ENCODE measurements at places on chromosomes 13 and 19. TPM values are rescaled to one million over a fixed set of nuclear protein-coding genes. Genes with fewer than 3 reads are reported as not detected.

- H3K27ac ChIP-seq, result no peak within 1 kb of the TSS
- peaks cover 10% of the 10 kb centered on the region for H3K27me3 ChIP-seq
- no peaks in the 10 kb centered on the region for H3K36me3 ChIP-seq
- DNase-seq, result peak; percentile 68
- H3K4me3 ChIP-seq, result peak within 1 kb of the TSS; percentile 63
These were observed at the start of gene RHPN2 for GRCh38 chr19:33064792-33065550. RHPN2 (minus strand) TSS chr19:33064888; CDS start chr19:33064852, 36 bp downstream.

- H3K27ac ChIP-seq, result no peak overlapping the region
- no peak for DNase-seq
- no peak overlapping the region for H3K4me3 ChIP-seq
These were observed 15.6 kb downstream of the LSM4 start for GRCh38 chr19:18307271-18307681.

DNA sequence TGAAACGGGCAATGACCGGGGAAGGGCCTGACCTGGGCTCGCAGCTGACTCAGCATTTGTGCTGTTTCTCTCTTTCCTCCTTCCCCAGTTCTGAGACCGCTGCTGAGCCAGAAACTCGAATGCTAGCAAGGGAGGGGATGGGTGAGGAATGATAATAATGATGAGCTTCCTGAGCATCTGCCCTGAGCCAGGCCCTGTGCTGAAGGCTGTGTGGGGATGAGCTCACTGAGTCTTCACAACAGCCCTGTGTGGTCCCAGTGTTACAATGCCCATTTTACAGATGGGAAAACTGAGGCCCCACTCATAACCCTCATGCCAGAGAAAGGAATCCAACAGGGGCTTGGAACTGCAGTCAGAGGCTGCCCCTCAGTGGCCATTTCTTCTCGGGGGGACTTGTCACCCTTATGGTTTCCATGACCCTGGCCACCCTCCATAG, 8.1 kb downstream of the SULT2B1 start:
- no peak for DNase-seq
- H3K4me3 ChIP-seq, result no peak overlapping the region
- H3K27me3 ChIP-seq, result peaks cover 4% of the 10 kb centered on the region
- no peak overlapping the region for H3K27ac ChIP-seq
- peaks cover 2% of the 10 kb centered on the region for H3K4me1 ChIP-seq

- H3K27ac ChIP-seq, result no peak overlapping the region
- no peaks in the 10 kb centered on the region for H3K36me3 ChIP-seq
- H3K27me3 ChIP-seq, result peaks cover 3% of the 10 kb centered on the region
- H3K4me3 ChIP-seq, result no peak overlapping the region
These were observed 37.9 kb downstream of the PCDH8 start for GRCh38 chr13:52810526-52810925.

GRCh38 chr19:16370641-16371391, 46.2 kb downstream of the KLF2 start:
- H3K27me3 ChIP-seq, result peaks cover 11% of the 10 kb centered on the region
- H3K4me3 ChIP-seq, result no peak overlapping the region
- H3K36me3 ChIP-seq, result peaks cover 6% of the 10 kb centered on the region
- DNase-seq, result no peak
- H3K4me1 ChIP-seq, result peaks cover 21% of the 10 kb centered on the region
- peak overlapping the region; percentile 45 for H3K27ac ChIP-seq

DNA sequence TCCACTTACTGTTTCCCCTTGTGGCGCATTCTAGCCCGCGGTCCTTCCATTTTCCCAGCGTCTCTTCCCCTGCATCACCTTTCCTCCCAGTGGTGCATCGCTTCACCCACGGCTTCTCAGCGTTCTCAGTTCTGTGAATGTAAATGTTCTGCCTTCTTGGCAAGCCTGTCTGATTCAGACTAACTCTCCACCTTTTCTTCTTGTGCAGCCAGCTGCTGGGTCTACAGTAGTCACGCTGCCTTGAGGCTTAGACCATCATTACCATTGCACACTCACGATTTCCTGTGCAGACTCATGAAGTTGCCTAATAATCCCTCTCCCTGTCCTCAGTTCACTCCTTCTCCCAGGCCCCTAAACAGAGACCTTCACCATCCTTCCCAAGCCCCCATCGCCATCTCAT, 75.0 kb downstream of the DHRS12 start:
- H3K27me3 ChIP-seq, result peaks cover 3% of the 10 kb centered on the region
- H3K4me3 ChIP-seq, result no peak overlapping the region
- no peak for DNase-seq
- peaks cover 23% of the 10 kb centered on the region for H3K4me1 ChIP-seq
- H3K27ac ChIP-seq, result no peak overlapping the region

GRCh38 chr19:38434549-38435051, 1.1 kb downstream of the RYR1 start:
- H3K4me3 ChIP-seq, result peak overlapping the region; percentile 92
- H3K27ac ChIP-seq, result peak overlapping the region; percentile 83
- peaks cover 16% of the 10 kb centered on the region for H3K4me1 ChIP-seq
- peak; percentile 67 for DNase-seq

DNA sequence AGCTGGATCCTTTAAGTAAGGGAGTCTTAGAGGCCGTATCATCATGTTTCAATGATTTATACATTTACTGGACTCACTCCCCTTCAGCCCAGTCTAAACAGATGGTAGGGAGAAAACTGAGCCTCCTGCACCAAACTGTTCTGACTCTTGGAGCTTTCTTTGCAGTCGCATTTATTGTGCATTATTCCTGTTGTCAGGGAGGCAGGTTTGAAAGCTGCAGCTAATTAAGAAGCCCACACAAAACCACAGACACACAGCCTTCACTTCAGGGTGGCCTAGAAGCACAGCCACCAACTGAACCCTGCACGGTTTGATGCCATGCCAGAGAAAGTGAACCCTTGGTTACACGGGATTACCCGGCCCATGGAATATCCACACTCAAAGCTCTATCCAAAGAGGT, 911.0 kb downstream of the UQCRFS1 start:
- no peak for DNase-seq
- H3K36me3 ChIP-seq, result no peaks in the 10 kb centered on the region
- H3K27ac ChIP-seq, result no peak overlapping the region
- H3K4me1 ChIP-seq, result no peaks in the 10 kb centered on the region

GRCh38 chr13:30871588-30872275, 34.3 kb upstream of the MEDAG start:
- DNase-seq, result no peak
- H3K27ac ChIP-seq, result peak overlapping the region; percentile 88
- peak overlapping the region; percentile 38 for H3K4me3 ChIP-seq
- peaks cover 5% of the 10 kb centered on the region for H3K36me3 ChIP-seq
- peaks cover 45% of the 10 kb centered on the region for H3K4me1 ChIP-seq
- H3K27me3 ChIP-seq, result peaks cover 10% of the 10 kb centered on the region

GRCh38 chr19:47124937-47125668, 5.5 kb upstream of the SAE1 start:
- H3K36me3 ChIP-seq, result no peaks in the 10 kb centered on the region
- peak overlapping the region; percentile 2 for H3K27ac ChIP-seq
- H3K27me3 ChIP-seq, result peaks cover 2% of the 10 kb centered on the region
- H3K4me1 ChIP-seq, result no peaks in the 10 kb centered on the region
- H3K4me3 ChIP-seq, result no peak overlapping the region

DNA sequence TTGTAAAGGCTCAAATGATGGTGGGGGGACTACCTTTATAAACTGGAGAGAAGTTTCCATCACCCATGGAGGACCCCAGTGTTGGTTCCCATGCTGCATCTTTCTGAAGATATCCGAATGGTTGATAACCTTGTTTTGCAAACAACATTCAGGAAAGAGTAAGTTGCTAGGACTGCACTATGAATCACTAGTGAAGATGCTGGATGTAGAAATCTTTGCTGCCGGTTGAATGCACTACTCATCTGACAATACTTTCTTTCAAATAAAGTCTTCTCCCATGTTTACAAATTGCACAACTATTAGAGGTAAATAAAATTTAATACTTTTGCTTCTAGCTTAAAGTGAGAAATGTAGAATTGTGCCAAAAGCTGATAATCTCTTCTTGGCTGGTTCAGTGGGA, 198.4 kb upstream of the SLITRK6 start:
- DNase-seq, result no peak
- H3K27me3 ChIP-seq, result no peaks in the 10 kb centered on the region
- H3K27ac ChIP-seq, result no peak overlapping the region
- no peak overlapping the region for H3K4me3 ChIP-seq
- no peaks in the 10 kb centered on the region for H3K4me1 ChIP-seq
- no peaks in the 10 kb centered on the region for H3K36me3 ChIP-seq

DNA sequence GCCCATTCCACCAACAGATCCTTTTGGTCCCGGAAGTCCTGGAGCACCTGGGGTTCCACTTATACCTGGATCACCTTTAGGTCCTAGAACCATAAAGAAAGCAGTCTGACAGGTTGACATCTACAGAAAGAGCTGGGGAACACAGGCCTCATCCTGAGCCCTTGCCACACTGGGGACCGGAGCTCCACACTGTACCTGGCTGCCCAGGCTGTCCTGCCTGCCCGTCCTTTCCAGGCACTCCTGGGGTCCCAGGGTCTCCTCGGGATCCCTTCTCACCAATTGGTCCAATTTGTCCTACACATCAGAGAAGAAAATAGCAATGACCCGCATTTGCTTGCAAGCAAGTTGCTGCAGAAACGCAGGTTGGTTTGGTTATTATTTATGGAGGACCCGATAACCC, 130.5 kb downstream of the COL4A1 start:
- no peak for DNase-seq
- no peak overlapping the region for H3K4me3 ChIP-seq
- H3K4me1 ChIP-seq, result peaks cover 2% of the 10 kb centered on the region
- H3K27ac ChIP-seq, result no peak overlapping the region

DNA sequence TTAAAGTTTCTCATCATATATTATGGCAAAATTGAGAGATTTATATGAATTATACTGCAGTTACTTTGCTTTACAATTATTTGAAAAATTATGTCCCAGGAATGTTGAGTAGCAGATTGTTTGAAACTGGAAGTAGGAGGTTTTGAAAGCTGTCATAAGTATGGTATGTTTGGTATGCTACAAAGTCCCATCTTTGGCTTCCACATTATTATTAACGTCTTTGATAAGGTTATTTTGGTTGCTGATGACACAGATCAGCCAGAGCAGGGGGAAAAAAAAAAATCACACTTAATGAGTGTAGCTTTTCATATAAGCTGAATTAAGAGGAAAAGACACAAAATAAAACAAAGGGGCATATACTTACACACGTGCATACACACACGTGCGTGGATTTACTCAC, 130.1 kb downstream of the SLITRK1 start:
- no peaks in the 10 kb centered on the region for H3K4me1 ChIP-seq
- H3K4me3 ChIP-seq, result no peak overlapping the region
- H3K36me3 ChIP-seq, result no peaks in the 10 kb centered on the region
- no peak overlapping the region for H3K27ac ChIP-seq
- no peak for DNase-seq

GRCh38 chr13:40313269-40314200, 352.9 kb downstream of the FOXO1 start:
- H3K4me1 ChIP-seq, result no peaks in the 10 kb centered on the region
- H3K4me3 ChIP-seq, result no peak overlapping the region
- H3K27ac ChIP-seq, result no peak overlapping the region
- no peaks in the 10 kb centered on the region for H3K36me3 ChIP-seq
- no peaks in the 10 kb centered on the region for H3K27me3 ChIP-seq

GRCh38 chr13:38879278-38879677, 111.4 kb downstream of the STOML3 start:
- peaks cover 3% of the 10 kb centered on the region for H3K27me3 ChIP-seq
- H3K36me3 ChIP-seq, result no peaks in the 10 kb centered on the region
- H3K4me1 ChIP-seq, result peaks cover 10% of the 10 kb centered on the region
- no peak overlapping the region for H3K4me3 ChIP-seq
- DNase-seq, result no peak
- H3K27ac ChIP-seq, result no peak overlapping the region

DNA sequence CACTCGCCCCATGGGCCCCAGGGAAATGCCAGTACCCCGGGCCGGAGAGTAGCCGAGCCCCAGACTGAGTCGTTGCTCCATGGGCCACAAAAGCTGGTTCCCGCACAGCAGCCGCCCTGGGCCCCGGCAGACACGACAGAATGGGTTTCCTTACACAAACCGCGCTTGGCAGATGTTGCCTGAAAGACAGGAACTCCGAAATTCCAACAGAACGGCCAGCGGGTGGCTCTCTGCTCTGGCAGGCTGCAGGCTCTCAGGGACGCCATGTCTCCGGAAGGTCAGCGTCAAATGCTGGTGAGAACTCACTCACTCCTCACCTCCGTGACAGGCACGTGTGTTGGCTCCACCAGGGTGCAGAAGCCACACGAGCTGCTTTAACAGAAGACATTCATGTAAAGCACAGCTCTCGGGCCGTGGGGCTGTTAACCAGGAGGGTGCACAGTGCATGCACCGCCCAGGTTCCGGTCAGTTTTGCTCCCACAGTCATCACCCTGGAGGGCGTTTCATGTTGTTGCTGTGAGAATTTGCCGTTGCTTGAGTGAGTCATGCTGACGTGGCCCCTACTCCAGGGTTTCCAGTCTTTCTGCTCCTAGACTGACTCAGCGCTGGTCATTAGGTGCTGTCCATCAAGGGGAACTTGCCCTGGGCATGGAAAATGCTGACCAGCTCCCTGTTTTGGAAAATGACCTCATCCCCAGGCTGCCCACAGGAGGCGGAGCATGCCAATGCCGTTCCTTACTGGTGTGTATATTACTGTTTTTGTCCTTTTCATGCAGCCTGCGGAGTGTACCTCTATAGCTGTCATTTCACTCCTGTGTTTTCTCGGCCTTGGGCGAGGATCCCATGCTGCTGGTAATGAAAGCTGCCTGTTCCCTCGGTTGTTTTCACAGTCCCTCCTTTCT, 44.8 kb downstream of the ANKRD10 start:
- H3K4me3 ChIP-seq, result no peak overlapping the region
- no peaks in the 10 kb centered on the region for H3K36me3 ChIP-seq
- peak; percentile 48 for DNase-seq
- H3K4me1 ChIP-seq, result peaks cover 8% of the 10 kb centered on the region
- H3K27me3 ChIP-seq, result peaks cover 5% of the 10 kb centered on the region

DNA sequence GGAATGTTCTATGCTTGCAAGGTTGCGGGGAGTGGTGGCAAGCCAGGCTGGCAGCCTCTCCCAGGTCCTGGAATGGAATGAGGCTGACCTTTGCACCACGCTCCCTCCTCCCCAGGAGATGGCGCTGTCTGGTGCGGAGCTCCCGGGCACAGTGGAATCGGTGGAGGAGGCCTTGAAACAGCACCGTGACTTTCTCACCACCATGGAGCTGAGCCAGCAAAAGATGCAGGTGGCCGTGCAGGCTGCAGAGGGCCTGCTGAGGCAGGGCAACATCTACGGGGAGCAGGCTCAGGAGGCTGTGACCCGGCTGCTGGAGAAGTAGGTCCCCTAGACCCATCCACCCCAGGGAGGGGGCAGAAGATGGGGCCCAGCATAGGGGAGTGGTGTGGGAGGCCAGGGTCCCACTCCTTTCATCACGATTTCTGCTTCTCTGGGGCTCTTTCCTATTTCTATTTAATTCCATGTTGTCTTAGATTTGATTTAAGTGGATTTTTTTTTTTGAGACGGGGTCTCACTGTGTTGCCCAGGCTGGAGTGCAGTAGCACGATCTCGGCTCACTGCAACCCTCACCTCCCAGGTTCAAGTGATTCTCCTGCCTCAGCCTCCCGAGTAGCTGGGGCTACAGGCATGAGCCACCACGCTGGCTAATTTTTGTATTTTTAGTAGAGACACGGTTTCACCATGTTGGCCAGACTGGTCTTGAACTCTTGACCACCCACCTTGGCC, 53.2 kb upstream of the SHKBP1 start:
- no peak overlapping the region for H3K27ac ChIP-seq

The ZNF665 gene
- total RNA-seq, result 1.1 TPM

The PPM1N gene
- total RNA-seq, result 6.6 TPM

The GPR12 gene
- 2.5 TPM for total RNA-seq

The CYP2A7 gene
- not detected for total RNA-seq

The CABP5 gene
- total RNA-seq, result not detected

The CCDC159 gene
- total RNA-seq, result 8.0 TPM

The LMO7 gene
- total RNA-seq, result 5.0 TPM
